Fibroblast of upper back skin (primary cell): ENCODE measurements at places on chromosomes 16 and 17.

GRCh38 chr16:3282730-3283542 lies at the start of gene ZNF263:
TSS of gene ZNF263 (plus strand) at chr16:3283491. CDS start at chr16:3283819, 328 bp downstream.
- DNase-seq, result peak; percentile 98

GRCh38 chr17:15351925-15352324 lies 10.5 kb upstream of the TEKT3 start:
- DNase-seq, result peak; percentile 66

- DNase-seq, result no peak
Measured at GRCh38 chr17:40699371-40699770, 4.2 kb downstream of the KRT24 start.

DNA sequence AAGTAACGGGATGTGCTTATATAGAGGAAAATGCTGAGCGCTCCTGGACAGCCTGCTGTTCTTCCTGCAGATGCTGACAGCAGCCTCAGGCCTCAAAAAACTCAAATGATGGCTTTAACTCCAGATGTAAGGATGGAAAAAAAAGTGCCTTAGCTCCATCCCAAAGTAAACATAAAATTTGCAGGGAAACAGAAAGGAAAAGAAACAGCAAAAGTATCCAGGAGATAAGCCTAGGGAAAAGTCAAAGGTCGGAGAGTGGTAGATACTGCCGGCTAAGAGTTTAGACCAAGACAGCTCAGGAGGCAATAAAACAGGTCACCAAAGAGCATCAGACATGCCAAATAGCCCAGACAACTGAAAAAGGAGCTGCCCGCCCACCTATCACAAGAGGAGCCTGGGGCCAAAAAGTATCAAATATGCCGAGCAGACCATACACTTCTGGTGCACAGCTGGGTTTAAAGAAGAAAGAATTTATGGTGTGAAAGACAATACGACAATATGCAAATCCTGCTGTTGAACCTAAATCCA lies 6.9 kb downstream of the KRT31 start:
- DNase-seq, result no peak

GRCh38 chr17:81049372-81049911 lies 14.5 kb downstream of the BAIAP2 start:
- no peak for DNase-seq

GRCh38 chr17:73566905-73567782 lies 77.1 kb downstream of the SDK2 start:
- no peak for DNase-seq

GRCh38 chr17:43808076-43808475 lies 24.9 kb downstream of the MPP3 start:
- no peak for DNase-seq

DNA sequence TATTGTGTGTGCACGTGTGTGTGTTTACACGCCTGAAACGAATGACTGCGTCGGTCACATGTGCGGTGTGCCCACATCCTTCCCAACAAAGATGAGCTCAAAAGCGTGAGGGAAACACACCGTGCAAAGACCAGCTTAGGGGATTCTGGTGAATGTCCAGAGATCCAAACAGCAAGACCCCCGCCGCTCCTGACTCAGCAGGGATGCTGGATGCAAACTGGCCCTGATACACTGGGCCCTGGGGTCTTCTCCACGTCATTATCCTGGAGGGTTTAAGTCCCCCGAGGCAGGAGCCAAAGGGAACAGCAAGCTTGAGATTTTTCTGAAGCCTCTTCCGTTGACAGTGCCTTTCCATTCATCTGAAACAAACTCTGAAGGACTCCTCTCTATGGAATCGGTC lies 59.2 kb downstream of the TBC1D16 start:
- DNase-seq, result no peak

GRCh38 chr17:63475491-63476412 lies 1.1 kb upstream of the ACE start:
- DNase-seq, result no peak

DNA sequence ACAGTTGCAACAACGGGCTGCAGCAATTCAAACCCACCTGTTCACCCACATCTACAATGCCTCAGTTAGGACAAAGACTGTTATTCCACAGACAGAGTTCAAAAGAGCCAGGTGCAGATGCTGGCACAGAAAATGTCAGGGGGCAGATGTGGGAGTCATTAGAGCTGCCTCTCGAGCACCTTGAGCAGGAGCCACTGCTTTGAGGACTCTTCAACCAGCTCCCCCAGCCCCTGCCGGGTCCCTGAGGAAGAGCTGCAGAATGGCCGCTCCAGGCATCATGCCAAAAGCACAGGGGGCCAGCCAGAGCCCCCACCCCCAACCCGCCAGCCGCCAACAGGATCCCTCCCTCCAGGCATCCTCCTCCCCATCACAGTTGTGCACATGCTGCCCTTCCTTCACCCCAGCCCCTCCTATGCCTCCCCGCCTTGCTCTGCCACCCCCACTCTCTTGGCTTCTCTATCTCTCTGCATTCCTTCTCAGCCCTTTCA lies 20.8 kb downstream of the C17orf67 start:
- no peak for DNase-seq

GRCh38 chr17:74842599-74843351 lies 16.9 kb downstream of the GRIN2C start:
- peak; percentile 48 for DNase-seq

GRCh38 chr17:38740044-38740443 lies 8.1 kb downstream of the PCGF2 start:
- DNase-seq, result no peak

DNA sequence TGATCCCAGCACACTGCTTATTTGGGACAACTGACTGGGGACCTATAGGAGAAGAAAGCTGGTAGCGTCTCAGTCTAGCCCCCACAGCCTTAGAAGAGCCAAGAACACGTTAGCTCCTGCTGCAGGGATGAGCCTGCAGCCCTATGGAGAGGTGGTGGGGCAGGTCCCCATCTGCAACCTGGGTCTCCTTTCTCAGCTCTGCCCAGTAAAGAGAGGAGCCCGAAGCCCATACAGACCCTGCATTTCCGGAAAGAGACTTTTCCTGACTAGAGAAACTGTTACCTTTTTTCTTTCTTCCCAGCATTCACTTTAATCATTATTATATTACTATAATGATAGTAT lies 788 bp downstream of the METTL22 start:
- no peak for DNase-seq

DNA sequence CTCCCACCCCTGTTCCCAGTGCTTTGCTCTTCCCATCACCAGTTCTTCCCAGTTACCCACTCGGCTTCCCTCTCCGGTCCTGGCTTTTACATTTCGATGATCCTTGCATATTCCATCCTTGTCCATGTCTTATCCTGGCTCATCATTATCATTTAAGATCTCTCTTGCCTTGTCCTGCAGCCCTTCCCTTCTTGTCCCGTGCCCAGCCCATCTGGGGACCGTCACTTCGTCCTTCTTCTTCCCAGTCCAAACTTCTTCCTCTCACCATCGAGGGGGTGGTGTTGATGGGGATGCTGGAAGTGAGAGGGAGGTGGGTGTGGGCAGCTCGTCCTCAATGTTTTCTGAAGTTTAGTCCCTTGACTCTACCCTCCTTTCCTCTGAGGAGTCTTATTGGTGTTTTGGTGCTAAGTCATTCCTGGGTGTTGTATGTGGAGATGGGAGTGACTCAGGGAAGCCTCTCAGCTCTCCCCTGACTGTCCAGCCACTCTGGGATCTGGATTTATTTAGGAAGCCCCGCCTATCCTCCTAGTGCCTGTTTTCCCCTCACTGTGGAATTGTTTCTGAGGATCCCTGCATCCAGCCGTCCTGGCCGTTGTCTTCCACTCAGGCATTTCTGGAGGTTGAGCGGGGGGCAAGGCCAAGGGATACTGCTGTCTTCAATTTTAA lies 975 bp downstream of the SNX29 start:
- DNase-seq, result peak; percentile 81

GRCh38 chr16:27819881-27820610 lies 243.5 kb downstream of the GSG1L start:
- no peak for DNase-seq

DNA sequence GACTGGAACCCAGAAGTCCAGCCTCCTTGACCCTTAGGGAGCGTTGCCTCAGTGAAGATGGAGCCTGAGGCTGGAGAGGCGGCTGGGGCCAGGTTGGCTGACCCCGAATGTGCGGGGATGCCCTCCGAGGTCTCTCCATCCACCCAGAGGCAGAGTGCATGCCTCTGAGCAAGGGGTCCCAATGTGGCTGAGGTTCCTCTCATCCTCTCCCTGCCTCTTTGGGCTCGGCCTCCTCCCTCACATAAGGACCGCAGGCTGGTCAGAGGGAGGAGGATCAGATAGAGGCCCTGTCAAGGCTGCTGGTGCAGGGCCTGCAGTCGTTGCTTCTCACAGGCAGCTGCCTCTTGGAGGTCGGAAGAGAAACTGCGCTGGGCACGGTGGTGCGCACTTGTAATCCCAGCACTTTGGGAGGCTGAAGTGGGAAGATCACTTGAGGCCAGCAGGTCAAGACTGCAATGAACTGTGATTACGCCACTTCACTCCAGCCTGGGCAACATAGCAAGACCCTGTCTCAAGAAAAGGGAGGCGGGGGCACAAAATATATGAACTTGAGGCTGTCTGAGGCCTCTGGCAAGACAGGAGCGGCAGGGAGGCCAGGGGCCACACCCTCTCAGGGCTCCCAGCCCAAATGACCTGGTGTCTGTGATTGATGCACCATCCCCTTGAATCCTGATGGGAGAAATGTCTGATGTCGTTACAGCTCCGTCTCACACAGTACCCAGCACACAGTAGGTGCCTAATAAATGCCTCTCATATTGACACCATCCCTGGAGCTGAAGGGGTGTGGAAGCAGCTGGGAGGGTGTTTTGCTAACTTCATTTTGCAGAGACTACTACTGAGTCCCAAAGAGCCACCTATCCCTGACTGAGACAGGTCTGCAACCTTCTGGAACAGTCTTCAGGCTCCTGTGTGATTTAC lies 220.1 kb upstream of the GSE1 start:
- no peak for DNase-seq

GRCh38 chr16:53837426-53837825 lies 133.5 kb downstream of the FTO start:
- peak; percentile 3 for DNase-seq

GRCh38 chr17:62592341-62593099 lies 35.0 kb upstream of the MRC2 start:
- peak; percentile 19 for DNase-seq

- DNase-seq, result no peak
Measured at GRCh38 chr16:17463335-17463734, 7.4 kb downstream of the XYLT1 start.

- DNase-seq, result peak; percentile 20
Measured at GRCh38 chr16:59887856-59888255, 1153.7 kb upstream of the GOT2 start.

GRCh38 chr16:3171181-3171854 lies 16.7 kb upstream of the OR1F1 start:
- no peak for DNase-seq

GRCh38 chr16:27318392-27319256 lies 4.8 kb downstream of the IL4R start:
- DNase-seq, result peak; percentile 38

- no peak for DNase-seq
Measured at GRCh38 chr16:82033006-82033405, 2.0 kb upstream of the HSD17B2 start.

- DNase-seq, result no peak
Measured at GRCh38 chr16:22356930-22357634, 17.3 kb downstream of the CDR2 start.

DNA sequence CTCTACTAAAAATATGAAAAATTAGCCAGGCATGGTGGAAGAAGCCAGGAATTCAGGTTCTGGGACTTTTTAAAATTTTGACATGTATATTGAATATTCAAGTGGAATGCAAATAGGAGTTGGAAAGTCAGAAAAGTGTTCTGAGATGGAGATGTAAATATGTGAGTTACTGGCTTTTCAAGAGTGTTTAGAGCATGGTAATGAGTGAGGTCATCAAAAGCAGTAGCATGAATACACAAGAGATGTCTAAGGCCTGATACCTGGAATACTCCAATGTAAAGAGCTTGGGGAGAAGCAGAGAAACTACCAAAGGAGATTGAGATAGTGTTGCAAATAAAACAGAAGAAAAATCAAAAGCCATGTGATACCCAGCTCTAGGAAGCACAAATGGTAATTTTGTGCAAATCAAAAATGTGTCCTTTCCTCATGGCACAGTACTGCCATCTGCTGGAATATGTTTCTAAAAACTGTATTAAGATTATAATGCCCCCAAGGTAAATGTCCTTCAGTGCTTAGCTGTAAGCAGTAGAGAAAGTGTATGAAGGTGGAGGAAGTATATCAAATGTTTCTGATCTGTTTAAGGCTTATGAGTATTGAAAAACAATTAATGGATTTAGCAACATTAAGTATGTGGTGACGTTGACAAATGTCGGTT lies 908.4 kb downstream of the KCNJ18 start:
- DNase-seq, result no peak

DNA sequence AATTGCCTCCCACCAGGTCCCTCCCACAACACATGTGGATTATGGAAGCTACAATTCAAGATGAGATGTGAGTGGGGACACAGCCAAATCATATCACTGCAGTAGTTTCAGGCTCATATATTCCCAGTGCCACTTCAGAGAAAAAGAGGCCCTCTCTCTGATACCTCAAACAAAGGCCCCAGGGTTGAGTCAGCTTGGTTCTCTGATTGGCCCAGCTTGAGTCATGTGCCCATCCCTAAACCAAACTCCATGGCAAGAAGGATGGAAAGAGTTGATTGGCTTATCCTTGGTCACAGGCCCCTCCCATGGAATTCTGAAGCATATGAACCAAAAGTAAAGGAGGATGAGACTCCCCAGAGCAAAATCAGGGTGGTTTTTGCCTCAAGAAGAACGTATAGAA lies 75.9 kb upstream of the IRX6 start:
- DNase-seq, result no peak

- no peak for DNase-seq
Measured at GRCh38 chr16:2913603-2914002, 1.9 kb downstream of the FLYWCH1 start.

GRCh38 chr17:77753246-77753645 lies 205.3 kb upstream of the TNRC6C start:
- DNase-seq, result no peak

DNA sequence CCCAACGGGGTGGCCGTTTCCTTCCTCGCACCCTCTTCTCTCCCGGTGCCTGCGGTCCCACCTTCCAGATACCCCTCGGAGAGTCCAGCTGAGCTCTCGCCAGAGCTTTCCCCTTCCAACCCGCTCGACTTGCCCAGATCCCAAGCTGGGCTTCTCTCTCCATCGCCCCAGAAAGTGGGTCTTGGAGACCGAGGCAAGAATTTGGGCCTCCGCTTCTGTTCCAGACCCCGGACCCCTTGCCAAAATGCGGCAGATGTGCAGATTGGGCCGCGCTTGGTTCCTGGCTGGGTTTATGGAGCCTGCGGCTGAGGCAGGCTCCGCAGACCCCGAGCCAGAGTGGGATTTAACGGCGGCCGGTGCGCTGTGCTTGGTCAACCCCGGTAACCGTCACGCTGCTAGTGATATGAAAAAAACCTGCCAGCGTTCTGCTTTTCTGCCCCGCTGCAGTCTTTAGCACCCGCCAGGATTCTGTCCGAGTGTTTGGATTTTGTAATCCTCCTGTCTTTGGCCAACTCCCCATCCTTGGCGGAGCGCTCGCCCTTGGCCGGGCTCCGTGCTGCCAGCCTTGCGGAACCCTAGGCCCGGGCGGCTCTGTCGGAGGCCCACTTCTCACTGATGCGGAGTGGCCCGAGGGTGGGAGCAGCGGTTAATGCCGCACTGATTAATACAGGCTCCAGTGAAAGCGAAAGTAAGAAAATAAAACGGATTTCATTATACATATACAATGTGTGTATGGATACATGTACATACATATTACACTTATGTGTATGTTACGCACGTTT lies 754 bp upstream of the SLFN11 start:
- peak; percentile 44 for DNase-seq
